ENCODE measurements at places on chromosomes 1 and 21. TPM values are rescaled to one million over a fixed set of nuclear protein-coding genes. Genes with fewer than 3 reads are reported as not detected.

Gene SMAP2
- polyA plus RNA-seq: 4.3 TPM

Gene MYOG
- polyA plus RNA-seq: not detected

Gene LCE3E
- polyA plus RNA-seq: not detected

Gene S1PR1
- polyA plus RNA-seq: 4.7 TPM

Gene SLC26A9
- polyA plus RNA-seq: 0.03 TPM

Gene SLC6A17
- 0.08 TPM for polyA plus RNA-seq

GRCh38 chr1:210535761-210536160 is 207.1 kb downstream of the HHAT start:
- H3K4me1 ChIP-seq: no peaks in the 10 kb centered on the region
- no peaks in the 10 kb centered on the region for H3K36me3 ChIP-seq
- H3K4me3 ChIP-seq: no peak overlapping the region
- no peak for DNase-seq
- no peaks in the 10 kb centered on the region for H3K27me3 ChIP-seq
- no peak overlapping the region for H3K27ac ChIP-seq

GRCh38 chr1:158208586-158209116 is 28.0 kb downstream of the CD1D start:
- H3K27me3 ChIP-seq: no peaks in the 10 kb centered on the region
- 0 out of 2 replicates have a peak, but pooled peaks cover 3% of the 10 kb centered on the region for H3K4me1 ChIP-seq
- H3K27ac ChIP-seq: no peak overlapping the region
- no peak for DNase-seq
- no peaks in the 10 kb centered on the region for H3K36me3 ChIP-seq
- H3K4me3 ChIP-seq: no peak overlapping the region

DNA sequence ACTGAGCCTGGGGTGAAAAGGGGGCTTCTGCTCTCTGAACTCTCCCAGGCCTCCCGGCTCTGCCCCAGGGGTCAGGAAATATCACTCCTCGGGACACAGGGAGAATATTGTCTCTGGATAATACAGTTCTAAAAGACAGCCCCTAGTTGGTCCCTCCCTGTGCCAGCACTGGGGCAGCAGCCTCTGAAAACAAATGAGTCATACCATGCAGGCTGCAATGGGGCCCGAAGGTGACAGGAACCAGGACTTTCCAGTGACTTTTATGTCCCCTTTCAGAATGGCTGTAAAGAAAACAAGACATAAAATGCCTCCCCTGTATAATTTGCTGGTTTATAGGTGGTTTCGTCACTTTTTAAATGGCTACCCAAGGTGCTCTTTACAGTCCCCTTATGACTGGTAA is 360.0 kb downstream of the NPHP4 start:
- no peak overlapping the region for H3K4me3 ChIP-seq
- no peaks in the 10 kb centered on the region for H3K36me3 ChIP-seq
- no peak for DNase-seq
- no peaks in the 10 kb centered on the region for H3K4me1 ChIP-seq
- no peak overlapping the region for H3K27ac ChIP-seq

GRCh38 chr1:232554409-232554808 is 75.5 kb downstream of the SIPA1L2 start:
- no peaks in the 10 kb centered on the region for H3K36me3 ChIP-seq
- no peak for DNase-seq
- no peak overlapping the region for H3K4me3 ChIP-seq
- no peak overlapping the region for H3K27ac ChIP-seq

GRCh38 chr1:201554789-201555592 is 16.1 kb downstream of the NAV1 start:
- DNase-seq: no peak
- H3K4me3 ChIP-seq: no peak overlapping the region
- H3K4me1 ChIP-seq: peaks cover 2% of the 10 kb centered on the region
- H3K36me3 ChIP-seq: no peaks in the 10 kb centered on the region
- H3K27me3 ChIP-seq: no peaks in the 10 kb centered on the region

- no peak overlapping the region for H3K27ac ChIP-seq
- H3K27me3 ChIP-seq: no peaks in the 10 kb centered on the region
- H3K36me3 ChIP-seq: no peaks in the 10 kb centered on the region
- peaks cover 4% of the 10 kb centered on the region for H3K4me1 ChIP-seq
- DNase-seq: no peak
Observed at GRCh38 chr1:202701200-202701599, 9.1 kb downstream of the SYT2 start.

- peaks cover 12% of the 10 kb centered on the region for H3K27me3 ChIP-seq
- no peak for DNase-seq
- peaks cover 6% of the 10 kb centered on the region for H3K4me1 ChIP-seq
- peaks cover 11% of the 10 kb centered on the region for H3K36me3 ChIP-seq
- H3K4me3 ChIP-seq: no peak overlapping the region
- no peak overlapping the region for H3K27ac ChIP-seq
Observed at GRCh38 chr1:94539496-94539895, 2.1 kb downstream of the F3 start.

GRCh38 chr21:34509151-34509550 is 2.9 kb downstream of the KCNE1 start:
- no peaks in the 10 kb centered on the region for H3K4me1 ChIP-seq
- H3K36me3 ChIP-seq: no peaks in the 10 kb centered on the region
- no peak overlapping the region for H3K27ac ChIP-seq
- no peak overlapping the region for H3K4me3 ChIP-seq
- H3K27me3 ChIP-seq: no peaks in the 10 kb centered on the region
- no peak for DNase-seq
